ENCODE measurements at places on chromosomes 7 and 10.

DNA sequence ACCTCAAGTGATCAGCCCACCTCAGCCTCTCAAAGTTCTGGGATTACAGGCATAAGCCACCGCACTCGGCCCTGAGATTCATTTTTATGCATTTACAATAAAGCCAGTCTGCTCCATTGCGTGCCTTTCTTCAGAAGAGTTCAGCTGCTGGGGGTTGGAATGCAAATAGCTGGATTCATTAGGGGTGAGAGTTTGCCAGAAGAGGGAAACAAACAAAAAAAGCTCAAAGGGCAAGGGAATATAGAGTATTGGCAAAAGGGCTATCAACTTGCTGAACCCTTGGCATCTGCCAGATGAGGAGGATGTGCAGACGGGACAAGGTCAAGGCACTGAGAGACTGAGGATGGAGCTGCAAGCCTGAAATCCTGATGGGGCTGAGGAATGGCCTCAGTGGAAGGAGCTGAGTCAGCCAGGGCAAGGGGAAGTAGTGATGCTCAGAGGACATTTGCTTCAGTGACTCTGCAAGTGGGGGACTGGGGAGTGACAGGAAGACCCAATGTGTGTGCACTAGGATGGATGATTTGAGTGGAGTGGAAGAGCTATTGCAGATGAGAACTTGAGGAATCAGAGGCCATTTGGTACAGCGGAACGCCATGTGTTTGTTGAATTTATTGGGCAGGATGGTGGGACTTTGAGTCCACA lies 75.0 kb upstream of the ARMC3 start:
- DNase-seq, result no peak

GRCh38 chr7:139571190-139571589 lies 47.7 kb downstream of the CLEC2L start:
- no peak for DNase-seq

- no peak for DNase-seq
Measured at GRCh38 chr7:64558323-64558705, 4.6 kb downstream of the ZNF680 start.

DNA sequence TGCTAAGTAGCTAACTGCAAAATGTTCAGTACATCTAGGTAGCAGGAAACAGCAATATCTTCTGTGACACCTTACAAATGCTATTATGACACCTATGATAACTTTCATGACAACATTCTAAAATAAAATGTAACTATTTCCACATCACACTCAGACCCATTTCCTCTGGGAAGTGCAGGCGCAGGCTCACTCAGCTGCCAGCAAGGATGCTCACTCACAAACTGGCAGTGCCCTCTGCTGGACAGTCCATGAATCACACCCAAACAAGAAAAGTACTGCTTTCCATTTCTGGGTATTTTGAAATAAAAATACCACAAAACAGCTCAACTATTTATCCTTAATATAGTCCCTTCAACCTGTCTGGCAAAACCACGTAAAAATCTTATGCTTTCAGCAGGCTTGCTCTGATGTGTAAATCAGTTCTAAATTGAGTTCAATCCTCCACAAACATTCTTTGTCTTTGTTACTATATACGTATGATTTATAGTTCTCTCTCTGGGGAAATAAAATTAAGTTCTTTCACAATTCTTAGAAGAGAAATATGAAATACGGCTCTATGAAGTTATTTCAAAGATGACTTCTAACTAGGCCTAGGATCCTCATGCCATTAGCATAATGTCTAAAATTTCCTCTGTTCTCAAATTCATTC lies 176.6 kb downstream of the PARD3 start:
- peak; percentile 79 for DNase-seq

DNA sequence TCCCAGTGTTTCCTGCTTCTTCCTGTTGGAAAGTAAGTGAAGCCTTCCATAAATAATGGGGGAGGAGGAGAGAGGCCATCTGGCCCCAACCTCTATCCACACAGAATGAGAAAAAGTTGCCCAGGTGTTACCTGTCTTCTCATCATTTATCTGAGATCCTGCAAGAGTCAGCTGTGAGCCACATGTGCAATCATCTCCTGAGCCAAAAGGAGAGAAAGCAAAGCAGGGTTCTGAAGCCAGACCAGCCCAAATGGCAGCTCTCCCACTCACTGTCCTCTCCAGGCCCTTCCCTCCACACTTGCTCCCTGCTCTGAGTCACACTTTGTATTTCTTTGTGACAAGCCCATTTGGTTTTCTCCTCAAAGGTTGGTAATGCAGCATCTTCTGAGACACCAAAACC lies 65.9 kb downstream of the FAM204A start:
- DNase-seq, result no peak

DNA sequence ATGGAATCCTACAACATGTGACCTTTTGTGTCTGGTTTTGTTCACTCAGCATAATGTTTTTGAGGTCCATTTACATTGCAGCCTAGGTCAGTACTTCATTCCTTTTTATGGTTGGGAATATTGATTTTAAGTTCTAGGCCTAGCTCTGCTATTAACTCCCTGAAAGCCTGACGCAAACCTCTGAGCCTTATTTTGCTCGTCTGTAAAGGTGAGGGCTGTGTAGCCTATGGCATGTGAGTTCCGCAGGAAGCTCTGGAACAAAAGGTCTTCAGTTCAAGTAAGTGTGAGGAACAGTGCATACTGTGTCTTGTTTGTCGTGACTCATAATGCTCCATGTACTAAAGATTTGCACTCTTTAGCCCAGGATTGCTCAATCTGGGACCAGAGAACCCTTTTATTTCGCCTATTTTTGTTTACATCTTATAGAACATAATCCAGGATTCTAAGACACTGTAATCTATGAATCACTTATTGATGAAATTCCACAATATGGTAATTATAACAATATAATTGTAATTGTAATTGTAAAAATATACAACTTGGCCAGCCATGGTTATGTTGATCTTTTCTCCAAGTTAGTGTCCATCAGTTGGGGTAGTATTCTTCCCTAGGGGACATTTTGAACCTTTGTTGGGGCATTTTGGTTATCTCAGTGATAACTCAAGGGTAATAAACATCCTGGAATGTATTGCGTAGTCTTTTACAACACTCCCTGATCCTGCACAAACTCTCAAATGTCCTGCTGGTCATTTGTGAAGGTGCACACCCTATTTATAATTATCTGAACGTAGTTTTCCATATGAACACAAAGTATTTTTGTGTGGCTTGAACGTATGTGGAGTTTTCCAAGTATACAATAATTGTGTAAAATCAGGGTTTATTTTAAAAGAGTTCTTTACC lies 184.7 kb downstream of the VTI1A start:
- DNase-seq, result no peak

- no peak for DNase-seq
Measured at GRCh38 chr10:94785211-94785610, 22.7 kb downstream of the CYP2C19 start.

- no peak for DNase-seq
Measured at GRCh38 chr7:127632276-127632910, 14.5 kb upstream of the PAX4 start.

DNA sequence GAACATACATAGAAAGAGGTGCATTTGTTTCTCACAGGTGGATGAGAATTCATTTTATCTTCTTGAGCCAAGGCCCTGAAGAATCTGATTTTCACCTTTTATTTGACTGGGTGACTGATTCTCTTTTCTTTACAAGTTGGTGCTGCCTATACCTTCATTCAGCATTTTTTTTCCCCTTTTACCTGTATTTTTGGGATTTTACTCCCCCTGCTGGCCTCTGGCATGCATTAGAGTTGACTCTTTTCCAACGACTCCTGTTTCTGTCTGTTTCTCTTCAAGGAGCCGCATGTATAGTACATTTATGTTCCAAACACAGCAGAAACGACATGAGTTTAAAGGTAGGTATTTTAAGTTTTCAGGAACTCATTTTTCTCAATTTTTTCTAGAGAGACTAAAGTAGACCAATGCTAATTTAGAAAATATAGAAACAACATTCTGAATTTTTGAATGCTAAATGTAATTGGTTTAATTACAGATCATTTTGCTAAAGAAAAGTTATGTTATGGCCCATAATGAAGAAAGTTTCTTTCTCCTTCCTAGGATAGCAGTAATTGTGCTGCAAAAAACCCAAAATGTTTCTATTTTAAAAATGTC lies 149.8 kb upstream of the HDAC9 start:
- peak; percentile 58 for DNase-seq

- no peak for DNase-seq
Measured at GRCh38 chr10:30825495-30825894, 195.9 kb upstream of the LYZL2 start.

- DNase-seq, result no peak
Measured at GRCh38 chr10:15738270-15738925, 18.7 kb upstream of the ITGA8 start.

DNA sequence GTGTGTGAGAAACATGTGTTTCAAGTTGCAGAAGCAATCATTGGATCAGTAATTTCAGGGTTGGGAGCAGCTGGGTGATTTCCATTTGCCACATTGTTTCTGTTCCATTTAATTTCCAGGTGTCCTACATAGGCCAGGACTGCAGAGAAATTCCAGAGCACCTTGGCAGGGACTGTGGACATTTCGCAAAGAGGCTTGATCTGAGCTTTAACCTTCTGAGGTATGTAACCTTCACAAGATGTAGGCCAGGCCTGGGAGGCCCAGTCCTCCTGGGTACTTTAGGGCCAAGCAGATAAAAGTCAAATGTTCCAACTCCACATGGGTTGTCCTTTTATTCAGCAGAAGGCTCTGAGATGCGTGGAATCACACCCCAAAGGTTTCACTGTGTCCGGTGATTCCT lies 6.9 kb downstream of the LRMDA start:
- no peak for DNase-seq

DNA sequence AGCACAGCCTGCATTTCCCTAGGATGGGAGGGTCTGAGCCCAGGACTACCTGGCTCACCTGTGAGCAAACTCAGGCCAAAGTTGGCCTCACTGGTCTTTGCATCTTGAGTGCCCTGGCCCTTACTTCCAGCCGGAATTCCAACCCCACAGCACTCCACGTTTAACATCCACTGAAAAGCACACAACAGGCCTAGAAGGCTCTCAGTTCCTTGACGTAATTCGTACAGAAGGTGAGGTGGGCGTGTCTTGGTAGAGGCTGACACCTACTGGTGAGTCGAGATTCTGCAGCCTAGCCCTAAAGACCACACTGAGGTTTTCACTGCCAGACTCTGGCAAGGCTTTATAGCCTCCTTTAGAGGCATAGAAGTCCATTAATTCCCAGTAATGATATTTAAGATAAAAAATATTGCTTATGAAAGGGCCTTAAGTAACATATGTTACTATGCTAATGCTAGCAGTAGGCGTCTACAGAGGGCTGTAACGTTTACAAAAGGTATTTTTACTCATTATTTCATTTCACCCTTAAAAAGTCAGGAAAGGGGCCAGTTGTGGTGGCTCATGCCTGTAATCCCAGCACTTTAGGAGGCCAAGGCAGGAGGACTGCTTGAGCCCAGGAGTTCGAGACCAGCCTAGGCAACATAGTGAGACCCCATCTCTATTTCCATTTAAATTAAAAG lies 95.8 kb downstream of the HIP1 start:
- DNase-seq, result peak; percentile 62

GRCh38 chr7:81690251-81690650 lies 79.6 kb downstream of the HGF start:
- no peak for DNase-seq

DNA sequence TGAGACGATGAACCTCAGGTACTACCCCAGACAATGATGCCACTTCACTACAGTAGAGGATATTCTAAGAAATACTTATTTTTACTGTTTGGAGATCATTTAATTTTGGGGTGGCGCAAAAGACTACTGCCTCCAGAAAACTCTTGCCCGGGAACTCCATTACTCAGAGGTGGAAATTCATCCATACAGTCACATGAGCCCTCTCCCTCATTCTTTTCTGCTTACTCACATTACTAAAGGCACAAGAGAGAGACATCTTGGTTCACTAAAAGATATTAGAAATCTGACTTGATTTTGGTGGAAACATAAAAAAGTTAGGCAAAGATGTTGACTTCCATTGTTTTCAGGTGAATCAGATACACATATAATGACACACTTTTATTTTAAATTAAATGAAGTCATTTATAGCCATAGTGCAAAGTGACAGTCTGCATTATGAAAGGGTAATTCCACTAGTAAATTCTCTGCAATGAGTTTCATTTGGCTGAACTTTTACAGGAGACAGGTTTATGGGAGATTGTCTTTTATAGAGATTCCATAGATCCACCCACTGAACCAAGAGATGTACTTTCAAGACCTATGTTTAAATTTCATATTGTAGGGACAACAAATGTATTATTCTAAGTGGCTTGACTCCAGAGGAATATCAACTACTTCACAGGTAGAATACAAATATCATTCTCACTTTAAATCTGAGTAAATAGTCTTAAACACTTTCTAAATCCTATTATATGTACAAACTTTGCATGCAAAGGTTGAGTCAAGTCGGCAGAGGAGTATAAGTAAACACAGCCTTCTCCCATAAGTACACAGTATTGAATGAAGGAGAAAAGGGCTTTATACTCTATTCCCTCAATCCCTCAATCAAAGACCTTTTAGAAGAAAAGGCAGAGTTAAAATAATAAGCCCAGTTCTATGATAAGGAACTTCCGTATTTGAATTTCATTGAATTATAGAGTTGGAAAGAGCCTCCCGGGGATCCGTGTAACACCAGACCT lies 18.8 kb downstream of the NEBL start:
- DNase-seq, result peak; percentile 47

DNA sequence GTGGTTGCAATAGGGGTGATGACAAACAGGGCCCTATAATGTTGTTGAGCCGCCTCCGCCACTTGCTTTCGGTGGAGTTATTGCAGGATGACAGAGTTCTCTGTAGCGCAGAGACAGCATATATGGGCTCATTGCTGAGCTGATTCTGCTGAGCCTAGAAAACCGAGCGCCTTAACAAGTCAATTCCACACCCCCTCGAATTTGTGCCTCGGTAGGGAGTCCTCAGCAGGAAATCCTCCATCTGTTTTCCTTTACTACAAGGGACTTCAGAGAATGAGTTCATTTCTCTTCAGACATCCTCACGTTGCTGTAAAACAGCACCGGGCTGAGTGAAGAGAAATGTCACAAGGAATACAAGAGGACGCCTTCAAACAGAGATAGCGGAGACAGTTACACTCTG lies 90.7 kb upstream of the KIAA1217 start:
- DNase-seq, result no peak

GRCh38 chr7:158778471-158778870 lies 50.8 kb downstream of the ESYT2 start:
- DNase-seq, result no peak

GRCh38 chr10:3412071-3412582 lies 239.5 kb upstream of the PITRM1 start:
- DNase-seq, result no peak

GRCh38 chr7:115546790-115547189 lies 483.8 kb downstream of the TFEC start:
- no peak for DNase-seq

DNA sequence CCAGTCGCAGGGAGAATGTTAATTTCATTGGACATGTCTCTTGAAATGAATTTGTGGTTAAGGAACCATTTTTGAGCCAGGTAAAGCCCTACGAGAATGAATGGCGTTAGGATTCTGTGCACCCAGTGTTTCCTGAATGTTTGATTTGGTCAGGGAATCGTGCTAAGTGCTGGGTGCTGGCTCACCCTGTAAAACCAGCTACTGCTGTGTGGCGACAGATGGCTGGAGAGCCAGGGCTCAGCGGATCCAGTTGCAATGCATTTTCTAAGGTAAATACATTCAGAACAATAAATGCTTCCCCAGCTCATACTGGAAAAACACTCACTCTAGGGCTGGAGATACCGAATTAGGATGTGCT lies 355.5 kb downstream of the GLRX3 start:
- no peak for DNase-seq
